ENCODE measurements at places on chromosomes 3 and 15. TPM values are rescaled to one million over a fixed set of nuclear protein-coding genes. Genes with fewer than 3 reads are reported as not detected.

DNA sequence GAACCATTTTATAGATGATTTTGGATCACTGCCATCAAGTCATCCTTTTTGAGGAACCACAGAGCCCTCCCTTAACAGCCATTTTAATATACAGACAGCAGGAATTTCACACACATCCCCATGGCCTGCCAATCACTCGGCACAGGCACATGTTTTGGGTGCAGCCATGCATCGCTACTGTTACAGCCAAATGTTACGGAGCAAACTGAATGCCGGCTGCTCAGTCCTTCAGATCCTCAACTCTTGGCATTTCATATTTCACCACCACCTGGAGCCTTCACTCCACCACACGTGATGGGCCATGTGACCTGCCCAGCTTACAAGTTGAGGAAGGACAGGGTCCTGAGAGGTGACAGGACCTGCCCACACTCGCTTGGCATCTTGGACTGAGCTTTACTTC, 90.8 kb downstream of the OXNAD1 start:
- H3K27me3 ChIP-seq, result no peaks in the 10 kb centered on the region
- peaks cover 36% of the 10 kb centered on the region for H3K4me1 ChIP-seq
- H3K4me3 ChIP-seq, result no peak overlapping the region
- no peak overlapping the region for H3K27ac ChIP-seq
- peaks cover 13% of the 10 kb centered on the region for H3K36me3 ChIP-seq

DNA sequence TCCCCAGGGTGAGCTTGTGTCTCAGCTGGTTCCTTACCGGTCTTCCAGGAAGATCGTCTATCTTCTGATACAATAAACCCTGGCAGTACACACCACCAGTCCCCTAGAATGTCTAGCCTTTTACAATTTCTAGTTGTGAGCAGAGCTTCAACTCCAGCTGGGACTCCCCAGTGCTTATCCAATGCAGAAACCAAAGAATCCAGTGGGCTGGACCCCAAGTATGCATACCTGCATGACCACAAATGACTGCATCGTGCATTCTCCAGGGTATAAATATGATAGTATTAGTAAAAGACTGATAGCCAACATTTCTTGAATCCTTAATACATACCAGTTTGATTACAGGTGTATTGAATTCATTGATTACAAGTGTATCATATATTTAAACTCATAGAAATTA, 176.0 kb downstream of the SATB1 start:
- no peak for DNase-seq
- no peak overlapping the region for H3K4me3 ChIP-seq
- H3K27ac ChIP-seq, result no peak overlapping the region
- H3K36me3 ChIP-seq, result no peaks in the 10 kb centered on the region
- H3K4me1 ChIP-seq, result peaks cover 6% of the 10 kb centered on the region

GRCh38 chr15:49044002-49044401, 2.2 kb downstream of the SECISBP2L start:
- H3K4me3 ChIP-seq, result no peak overlapping the region
- no peaks in the 10 kb centered on the region for H3K36me3 ChIP-seq
- peaks cover 4% of the 10 kb centered on the region for H3K4me1 ChIP-seq
- no peak for DNase-seq

The MAP6D1 gene
- 0.94 TPM for total RNA-seq

The LRRC34 gene
- 1.3 TPM for total RNA-seq
